Activated CD8-positive, alpha-beta T cell treated with anti-CD3 and anti-CD28 coated beads for 36 hours (primary cell): ENCODE measurements at places on chromosomes 2 and 18. TPM values are rescaled to one million over a fixed set of nuclear protein-coding genes. Genes with fewer than 3 reads are reported as not detected.

GRCh38 chr2:52034706-52035105 is 1002.8 kb upstream of the NRXN1 start:
- H3K4me3 ChIP-seq, result no peak overlapping the region
- no peaks in the 10 kb centered on the region for H3K36me3 ChIP-seq
- H3K27me3 ChIP-seq, result no peaks in the 10 kb centered on the region
- no peak for DNase-seq
- no peaks in the 10 kb centered on the region for H3K4me1 ChIP-seq

DNA sequence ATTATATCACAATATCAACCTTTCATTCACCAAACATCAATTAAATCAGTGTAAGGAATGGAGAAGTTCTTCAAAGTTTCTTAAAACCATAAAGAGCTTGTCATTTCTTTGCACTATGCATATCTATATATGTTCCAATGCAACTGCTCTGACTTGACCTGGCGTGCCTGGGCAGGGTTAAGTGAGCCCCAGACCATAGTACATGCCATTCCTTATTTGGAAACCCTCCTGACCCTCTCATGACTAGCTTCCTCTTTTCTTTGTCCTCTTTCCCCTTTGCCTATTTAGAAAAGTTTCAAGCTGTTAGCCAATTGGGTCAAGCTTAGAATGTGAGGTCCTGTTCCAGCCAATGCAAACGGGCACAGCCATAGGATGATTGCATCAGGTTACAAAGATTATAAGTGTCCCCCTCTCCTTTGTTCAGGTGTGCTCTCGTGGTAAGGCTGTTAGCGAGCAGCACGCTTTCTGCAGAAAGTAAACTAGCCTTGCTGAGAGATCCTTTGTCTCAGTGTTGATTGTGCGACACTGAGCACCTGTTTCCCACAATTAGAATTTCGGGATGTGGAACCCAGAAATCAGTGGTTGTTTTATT is 78.2 kb upstream of the UXS1 start:
- H3K4me1 ChIP-seq, result peaks cover 20% of the 10 kb centered on the region
- no peak overlapping the region for H3K27ac ChIP-seq
- no peak for DNase-seq
- H3K4me3 ChIP-seq, result no peak overlapping the region

- H3K27ac ChIP-seq, result no peak overlapping the region
- H3K4me1 ChIP-seq, result no peaks in the 10 kb centered on the region
Observed at GRCh38 chr2:154832711-154833110, 134.2 kb downstream of the KCNJ3 start.

GRCh38 chr2:78775291-78775690 is 250.2 kb upstream of the REG3G start:
- DNase-seq, result no peak
- no peaks in the 10 kb centered on the region for H3K27me3 ChIP-seq
- no peak overlapping the region for H3K4me3 ChIP-seq
- no peaks in the 10 kb centered on the region for H3K36me3 ChIP-seq

DNA sequence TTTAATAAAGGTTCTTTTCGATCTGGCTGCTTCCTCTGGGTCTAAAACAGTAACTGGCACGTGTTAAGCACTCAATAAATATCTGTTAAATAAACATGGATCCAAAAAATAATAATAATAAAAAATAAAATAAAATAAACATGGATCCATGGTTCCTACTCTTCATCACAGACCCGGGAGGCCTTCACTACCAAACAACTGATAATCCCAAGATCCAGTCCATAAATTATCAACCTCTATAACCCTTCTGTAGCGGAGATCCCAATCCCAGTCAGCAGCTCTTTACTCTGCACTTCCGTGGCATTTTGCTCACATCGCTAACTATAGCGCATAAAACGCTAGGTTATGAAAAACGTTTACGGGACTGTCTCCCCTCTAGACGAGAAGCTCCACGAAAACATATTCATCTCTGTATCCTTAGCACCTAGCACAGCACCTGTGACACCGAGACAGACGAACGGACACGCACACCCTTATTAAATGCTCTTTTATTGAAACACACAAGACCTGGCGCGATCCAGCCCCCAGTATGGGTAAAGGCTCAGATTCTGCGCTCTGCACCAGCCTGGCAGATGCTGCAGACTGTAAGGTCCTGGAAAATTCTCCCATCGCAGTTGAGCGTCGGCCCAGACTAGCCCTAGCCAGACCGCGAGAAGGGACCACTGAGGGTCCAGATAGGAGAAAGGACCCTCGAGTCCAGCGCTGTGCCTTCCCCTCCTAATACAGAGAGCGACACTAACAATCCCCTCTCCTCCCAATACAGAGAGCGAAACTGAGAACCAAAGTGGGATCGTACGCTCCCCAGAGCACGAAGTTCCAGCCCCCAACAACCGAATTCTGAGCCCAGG is 770 bp downstream of the NBAS start:
- H3K4me3 ChIP-seq, result peak overlapping the region; percentile 92
- H3K4me1 ChIP-seq, result peaks cover 26% of the 10 kb centered on the region
- no peaks in the 10 kb centered on the region for H3K27me3 ChIP-seq
- DNase-seq, result peak; percentile 43

GRCh38 chr2:134207589-134208209 is 46.2 kb upstream of the MGAT5 start:
- DNase-seq, result peak; percentile 80
- H3K36me3 ChIP-seq, result no peaks in the 10 kb centered on the region
- no peaks in the 10 kb centered on the region for H3K27me3 ChIP-seq
- H3K27ac ChIP-seq, result no peak overlapping the region
- peaks cover 6% of the 10 kb centered on the region for H3K4me1 ChIP-seq

GRCh38 chr2:199471443-199472057 is 13.8 kb upstream of the SATB2 start:
- H3K36me3 ChIP-seq, result no peaks in the 10 kb centered on the region
- H3K27ac ChIP-seq, result no peak overlapping the region
- DNase-seq, result peak; percentile 40

- no peaks in the 10 kb centered on the region for H3K4me1 ChIP-seq
- no peak overlapping the region for H3K4me3 ChIP-seq
- no peaks in the 10 kb centered on the region for H3K36me3 ChIP-seq
- H3K27ac ChIP-seq, result no peak overlapping the region
Observed at GRCh38 chr18:10197097-10197496, 257.3 kb upstream of the APCDD1 start.

- no peaks in the 10 kb centered on the region for H3K27me3 ChIP-seq
- no peak overlapping the region for H3K4me3 ChIP-seq
- H3K4me1 ChIP-seq, result peaks cover 21% of the 10 kb centered on the region
Observed at GRCh38 chr2:98416383-98417159, 28.1 kb upstream of the INPP4A start.

The CLASP1 gene
- 60.3 TPM for total RNA-seq

DNA sequence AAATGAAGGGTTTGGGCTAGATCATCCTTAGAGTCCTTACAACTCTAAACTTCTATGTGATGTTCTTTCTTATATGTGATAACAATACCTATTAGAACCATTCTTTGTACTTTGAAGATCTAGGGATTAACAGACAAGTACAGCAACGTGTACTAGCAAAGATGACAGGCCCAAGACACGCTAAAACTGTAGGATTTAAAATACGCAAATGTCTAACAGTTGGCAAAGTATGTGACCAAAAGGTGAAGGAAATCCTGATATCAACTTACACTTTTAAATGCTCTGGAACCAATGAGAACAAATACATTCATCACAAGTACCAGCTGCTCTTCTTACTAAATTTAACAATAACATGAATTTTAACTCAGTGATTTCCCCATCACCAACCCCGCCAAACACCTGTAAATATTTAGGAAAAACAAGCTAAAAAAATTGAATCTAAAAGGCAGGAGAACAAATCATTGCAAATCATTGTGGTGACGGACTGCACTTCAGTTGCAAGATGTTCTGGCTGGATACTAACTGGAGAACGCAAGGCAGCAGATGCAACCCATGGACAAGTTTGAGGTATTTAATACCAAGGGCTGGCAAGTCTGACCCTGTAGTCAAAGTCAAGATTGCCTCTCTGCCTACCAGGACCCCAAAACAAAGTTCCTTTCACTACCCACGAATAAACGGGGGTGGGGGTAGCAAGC is 1.4 kb downstream of the ANKRD44 start:
- H3K27me3 ChIP-seq, result no peaks in the 10 kb centered on the region
- peak overlapping the region; percentile 96 for H3K4me3 ChIP-seq
- peaks cover 44% of the 10 kb centered on the region for H3K36me3 ChIP-seq
- DNase-seq, result no peak

The CAVIN2 gene
- total RNA-seq, result not detected

DNA sequence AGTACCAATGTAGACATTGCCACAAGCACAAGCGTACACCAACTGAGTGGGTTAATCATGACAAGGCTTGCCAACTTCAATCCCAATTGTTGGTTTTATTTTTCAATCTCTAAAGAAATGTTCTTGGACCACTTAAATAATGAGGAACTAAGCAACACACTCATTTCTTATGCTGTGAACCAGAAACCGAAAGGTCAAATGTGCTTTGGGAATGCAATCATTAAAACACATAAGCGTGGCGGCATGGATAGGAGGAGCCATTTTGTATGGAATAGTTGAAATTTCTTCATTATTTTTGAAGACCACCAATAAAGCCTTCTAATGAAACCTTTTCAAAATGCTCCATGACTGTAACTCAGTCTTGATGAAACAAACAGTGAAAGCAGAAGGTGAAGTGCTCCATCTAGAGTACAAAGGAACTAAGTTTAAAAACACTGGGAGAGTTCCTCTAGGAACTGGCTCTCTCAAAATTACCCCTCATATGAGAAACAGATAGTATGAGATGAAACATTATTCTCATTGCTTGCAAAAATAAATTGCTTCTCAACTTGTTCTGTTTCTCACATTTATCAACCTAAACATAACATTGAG is 113.2 kb upstream of the CHST9 start:
- no peaks in the 10 kb centered on the region for H3K27me3 ChIP-seq
- no peaks in the 10 kb centered on the region for H3K4me1 ChIP-seq
- no peak for DNase-seq
- H3K27ac ChIP-seq, result no peak overlapping the region
- no peaks in the 10 kb centered on the region for H3K36me3 ChIP-seq
